T-helper 22 cell (primary cell): ENCODE measurements at places on chromosomes 11 and 22.
A peak's percentile ranks its signal among the peaks of the same experiment; 100 is the strongest.

GRCh38 chr11:75429902-75430713 is 2.9 kb downstream of the KLHL35 start:
- peak; percentile 43 for DNase-seq

DNA sequence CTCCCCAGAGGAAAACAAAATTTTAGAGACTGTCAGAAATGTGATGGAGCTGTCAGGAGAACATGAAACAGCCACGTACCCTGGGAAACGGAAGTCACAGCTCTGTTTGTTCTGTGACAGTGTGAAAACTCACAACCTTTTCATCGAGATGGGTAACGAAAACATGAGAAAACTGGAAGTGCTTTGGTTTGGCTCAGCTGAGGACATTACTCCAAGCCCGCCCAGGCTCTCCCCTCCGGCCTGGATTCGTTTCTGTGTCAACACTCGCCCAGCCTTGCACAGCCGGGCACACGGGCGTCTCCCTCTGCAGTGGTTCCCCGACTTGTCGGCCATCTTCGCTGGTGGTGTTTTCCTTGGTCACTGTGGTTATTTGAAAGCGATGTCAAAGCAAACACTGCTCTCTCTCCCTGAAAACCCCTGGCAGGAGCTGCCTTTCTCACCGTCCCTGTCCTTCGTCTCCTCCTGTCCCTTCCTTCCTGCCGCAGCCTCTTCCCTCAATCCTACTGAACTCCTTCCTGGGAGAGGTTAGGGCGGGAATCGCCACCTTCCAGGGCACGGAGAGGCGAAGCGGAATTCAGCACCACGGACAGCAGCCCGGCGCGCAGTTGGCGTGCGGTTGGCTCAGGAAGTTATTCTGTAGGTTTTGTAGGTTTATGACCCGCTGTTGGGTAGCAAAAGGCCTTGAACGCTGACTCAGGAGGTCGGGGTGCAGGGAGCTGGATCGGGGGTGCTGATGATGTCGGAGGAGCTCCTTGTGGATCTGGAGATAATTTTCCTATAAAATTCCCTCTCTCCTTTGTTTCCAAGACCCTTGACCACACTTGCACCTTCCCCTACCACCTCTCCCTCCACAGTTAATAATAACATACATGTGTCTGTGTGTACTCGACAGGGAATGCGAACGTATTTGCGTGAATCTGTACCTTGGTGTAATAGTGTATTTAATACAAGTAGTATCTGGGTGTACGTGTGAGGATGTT is 13.1 kb upstream of the RPS19BP1 start:
- DNase-seq: no peak

- no peak for DNase-seq
Measured at GRCh38 chr11:23370580-23371275, 510.5 kb upstream of the CCDC179 start.

DNA sequence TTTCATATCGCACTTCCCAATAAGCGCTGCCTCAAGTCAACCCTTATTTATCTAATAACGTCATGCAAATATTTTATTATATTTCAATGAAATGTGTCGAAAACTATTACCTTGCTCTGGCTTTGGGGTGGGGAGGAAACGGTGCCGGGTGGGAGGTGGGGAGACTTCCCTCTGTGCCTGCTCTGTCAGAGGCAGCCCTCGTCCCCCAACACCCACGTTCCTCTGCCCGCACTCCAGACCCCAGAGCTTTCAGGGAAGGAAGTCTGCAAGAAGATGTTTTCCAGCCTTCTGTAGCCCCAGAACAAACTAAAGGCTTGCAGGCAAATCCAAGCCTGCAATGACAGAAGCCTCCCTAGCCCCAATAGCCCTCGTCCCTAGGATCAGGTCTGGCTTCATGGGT is 235.7 kb downstream of the BUD13 start:
- DNase-seq: no peak

- DNase-seq: no peak
Measured at GRCh38 chr22:47086596-47087248, 324.3 kb downstream of the TBC1D22A start.

DNA sequence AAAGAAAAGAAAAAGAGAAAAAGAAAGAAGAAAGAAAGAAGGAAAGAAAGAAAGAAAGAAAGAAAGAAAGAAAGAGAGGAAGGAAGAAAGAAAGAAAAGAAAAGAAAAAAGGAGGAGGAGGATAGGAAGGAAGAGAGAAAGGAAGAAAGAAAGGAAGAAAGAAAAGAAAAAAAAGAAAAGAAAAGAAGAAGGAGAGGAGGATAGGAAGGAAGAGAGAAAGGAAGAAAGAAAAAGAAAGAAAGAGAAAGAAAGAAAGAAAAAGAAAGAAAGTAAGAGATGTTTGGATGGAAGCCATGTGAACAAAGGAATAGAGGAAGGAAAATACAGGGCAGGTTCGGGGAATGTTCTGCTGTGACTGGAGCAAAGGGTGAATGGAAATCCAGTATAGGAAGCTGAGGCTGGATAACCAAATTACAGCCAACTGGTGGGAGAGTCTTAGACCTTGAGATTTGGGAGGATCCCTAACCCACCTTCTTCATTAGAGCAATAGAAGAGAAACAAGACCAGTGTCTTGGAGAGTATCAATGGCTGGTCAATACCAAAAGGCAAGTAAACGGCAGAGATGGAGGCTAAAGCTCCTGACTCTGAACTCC is 94.9 kb downstream of the RASSF10 start:
- no peak for DNase-seq

- no peak for DNase-seq
Measured at GRCh38 chr11:93591247-93591898, 48.2 kb upstream of the SMCO4 start.

- DNase-seq: no peak
Measured at GRCh38 chr22:24077416-24077815, 66.3 kb downstream of the CABIN1 start.

DNA sequence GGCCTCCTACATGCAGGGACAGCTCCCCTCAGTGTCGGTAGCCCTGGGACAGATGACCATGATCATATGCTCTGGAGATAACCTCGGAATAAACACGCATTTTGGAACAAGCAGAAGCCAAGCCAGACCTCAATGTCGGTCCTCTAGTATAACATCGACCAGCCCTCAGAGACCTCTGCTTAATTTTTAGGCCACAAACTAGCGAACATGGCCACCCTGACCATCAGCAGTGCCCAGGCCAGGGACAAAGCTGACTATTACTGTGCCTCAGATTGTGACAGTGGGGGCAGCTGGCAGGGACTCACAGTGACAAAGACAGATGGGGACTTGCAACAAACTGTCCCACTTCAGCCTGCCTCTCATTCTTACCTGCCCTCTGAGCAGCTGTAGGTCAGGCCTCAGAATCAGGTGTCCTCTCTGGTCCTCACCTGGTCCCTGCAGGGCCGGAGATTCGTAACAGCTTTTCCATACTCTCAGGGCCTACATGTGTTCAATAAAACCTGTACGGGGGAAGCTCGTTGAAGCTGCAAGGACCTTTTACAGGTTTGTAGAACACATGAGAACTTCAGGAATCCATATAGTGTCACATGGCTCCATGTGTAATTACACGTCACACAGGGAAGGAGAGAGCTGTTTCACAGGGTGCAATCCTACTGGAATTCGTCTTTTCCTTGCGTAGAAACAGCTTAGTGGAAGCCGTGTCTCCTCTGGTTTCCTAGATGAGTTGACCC is 72.8 kb upstream of the IGLL5 start:
- no peak for DNase-seq

DNA sequence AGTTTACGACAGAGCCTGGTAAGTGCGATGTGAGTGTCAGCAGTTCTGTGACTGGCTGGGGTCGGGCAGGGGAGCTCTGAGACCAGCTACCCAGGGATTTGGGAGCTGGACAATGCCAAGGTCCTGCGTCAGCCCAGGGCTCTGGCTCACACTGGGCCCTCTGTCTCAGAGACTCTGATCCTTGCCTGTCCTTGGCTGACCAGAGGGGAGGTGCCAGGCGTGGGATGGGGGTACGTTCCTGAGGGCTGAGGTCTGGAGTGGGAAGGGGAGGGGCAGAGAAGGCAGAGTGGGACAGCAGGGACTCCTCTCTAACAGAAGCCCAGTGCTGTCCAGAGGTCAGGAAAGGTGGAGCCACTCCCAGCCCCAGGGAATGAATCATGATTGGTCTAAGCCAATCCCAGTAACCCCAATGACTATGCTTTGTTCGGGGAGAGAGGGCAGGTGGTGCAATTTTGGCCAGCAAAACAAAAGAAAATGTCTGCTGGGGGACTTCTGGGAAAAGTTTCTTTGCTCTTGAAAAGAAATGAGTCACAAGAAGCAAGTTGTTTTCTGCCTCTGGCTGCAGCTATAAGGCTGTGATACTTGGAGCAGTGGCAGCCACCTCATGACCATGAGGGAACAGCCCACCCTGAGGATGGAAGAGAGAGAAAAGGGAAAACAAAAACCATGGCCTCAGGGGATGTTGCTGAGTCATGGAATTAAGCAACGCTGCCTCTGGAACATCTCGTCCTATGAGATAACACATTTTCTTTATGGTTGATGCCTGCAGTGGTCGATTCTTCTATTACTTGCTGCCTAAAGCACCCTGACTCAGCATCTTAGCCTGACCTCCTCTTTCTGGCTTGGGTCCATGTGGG is 108.3 kb downstream of the CHST1 start:
- DNase-seq: no peak

- DNase-seq: no peak
Measured at GRCh38 chr11:109416601-109417000, 5.4 kb upstream of the C11orf87 start.

- peak; percentile 20 for DNase-seq
Measured at GRCh38 chr11:133955081-133955891, 1.5 kb downstream of the IGSF9B start.

DNA sequence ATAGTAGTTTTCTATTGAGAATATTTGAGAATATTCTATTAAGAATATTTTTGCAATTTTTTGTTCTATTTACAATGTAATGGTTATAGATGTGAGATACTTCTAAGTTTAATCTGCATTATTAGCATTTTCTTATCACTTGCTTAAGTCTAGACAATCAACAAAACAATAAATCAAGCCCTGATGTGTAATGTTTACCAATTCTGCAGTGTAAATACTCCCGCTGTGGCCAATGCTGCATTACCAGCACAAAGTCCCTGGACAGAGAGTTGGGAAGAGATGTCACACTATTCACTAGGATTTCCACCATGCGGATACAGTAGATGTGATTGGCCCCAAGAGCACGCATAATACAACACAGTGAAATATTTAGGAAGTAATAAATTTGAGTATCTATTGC is 47.6 kb upstream of the GCAT start:
- DNase-seq: no peak

- DNase-seq: peak; percentile 41
Measured at GRCh38 chr11:67351275-67352005, 1.9 kb downstream of the POLD4 start.

GRCh38 chr11:84146826-84147225 is 860.7 kb upstream of the CCDC90B start:
- no peak for DNase-seq

- no peak for DNase-seq
Measured at GRCh38 chr11:124841840-124842239, 23.4 kb upstream of the ROBO3 start.

GRCh38 chr11:44189986-44190882 is 94.8 kb downstream of the EXT2 start:
- DNase-seq: no peak

- DNase-seq: no peak
Measured at GRCh38 chr11:12668166-12668565, 6.1 kb upstream of the TEAD1 start.

GRCh38 chr22:30777587-30777986 is 82.9 kb downstream of the OSBP2 start:
- DNase-seq: no peak

DNA sequence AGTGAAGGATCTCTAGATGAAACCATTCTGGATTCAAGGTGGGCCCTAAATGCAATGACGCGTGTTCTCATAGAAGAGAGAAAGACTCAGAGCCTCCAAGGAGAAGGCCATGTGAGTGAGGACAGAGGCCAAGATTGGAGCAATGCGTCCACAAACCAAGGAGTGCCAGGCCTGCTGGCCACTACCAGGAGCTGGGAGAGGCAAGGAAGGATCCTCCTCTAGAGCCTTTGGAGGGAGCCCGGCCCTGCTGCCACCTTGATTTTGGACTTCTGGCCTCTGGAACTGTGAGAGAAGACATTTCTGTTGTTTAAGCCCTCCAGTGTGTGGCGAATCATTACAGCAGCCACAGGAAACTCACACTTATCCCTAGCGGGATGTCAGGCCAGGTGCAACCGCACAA is 52.7 kb upstream of the SHANK2 start:
- no peak for DNase-seq

GRCh38 chr11:69700278-69701140 is 3.3 kb downstream of the FGF19 start:
- no peak for DNase-seq

DNA sequence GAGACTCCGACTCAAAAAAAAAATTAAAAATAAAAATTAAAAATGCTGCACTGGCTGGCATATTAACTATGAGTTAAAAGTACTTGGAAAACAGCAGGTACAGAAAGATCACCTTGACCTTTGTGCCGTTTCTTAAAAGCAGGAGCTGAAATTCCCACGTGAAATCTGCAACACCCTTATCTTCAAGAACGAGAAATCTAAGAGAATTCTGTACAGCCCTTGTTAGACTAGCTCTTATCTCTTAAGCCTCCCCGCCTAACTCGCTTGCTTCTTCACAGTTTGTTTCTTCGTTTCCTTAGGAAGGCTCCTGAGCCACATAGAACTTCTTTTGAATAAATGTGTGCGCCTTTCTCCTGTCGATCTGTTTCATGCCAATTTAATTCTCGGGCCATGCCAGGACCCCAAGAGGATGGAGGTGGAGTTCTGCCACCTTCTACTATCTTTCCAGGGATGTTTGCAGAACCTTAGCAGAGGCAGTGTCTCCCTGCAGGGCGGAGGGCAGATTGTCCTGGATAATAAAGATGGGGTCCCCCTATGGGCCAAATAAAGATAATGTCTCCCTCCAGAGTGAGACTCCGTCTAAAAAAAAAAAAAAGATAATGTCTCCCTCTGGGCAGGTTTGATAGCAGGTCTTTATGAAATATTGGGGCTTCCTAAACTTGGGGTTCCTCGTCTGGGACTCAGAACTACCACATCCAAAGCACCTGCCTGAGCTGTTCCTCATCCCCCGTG is 27.4 kb upstream of the SYT8 start:
- no peak for DNase-seq

DNA sequence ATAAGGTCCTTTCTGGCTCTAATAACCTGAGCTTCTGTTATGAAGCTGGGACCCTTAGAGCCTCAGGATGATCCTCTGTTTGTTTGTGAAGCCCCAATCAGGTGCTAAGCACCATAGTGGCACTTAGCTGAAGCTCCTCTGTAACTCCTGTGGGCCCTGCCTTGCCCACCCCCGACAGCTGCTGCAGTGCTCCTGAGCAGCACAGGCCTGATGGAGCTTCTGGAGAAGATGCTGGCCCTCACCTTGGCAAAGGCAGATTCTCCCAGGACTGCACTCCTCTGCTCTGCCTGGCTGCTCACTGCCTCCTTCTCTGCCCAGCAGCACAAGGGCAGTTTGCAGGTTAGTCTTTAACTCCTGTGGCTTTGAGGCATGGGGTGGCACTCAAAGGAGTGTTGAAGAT is 19.0 kb upstream of the CCDC134 start:
- no peak for DNase-seq

DNA sequence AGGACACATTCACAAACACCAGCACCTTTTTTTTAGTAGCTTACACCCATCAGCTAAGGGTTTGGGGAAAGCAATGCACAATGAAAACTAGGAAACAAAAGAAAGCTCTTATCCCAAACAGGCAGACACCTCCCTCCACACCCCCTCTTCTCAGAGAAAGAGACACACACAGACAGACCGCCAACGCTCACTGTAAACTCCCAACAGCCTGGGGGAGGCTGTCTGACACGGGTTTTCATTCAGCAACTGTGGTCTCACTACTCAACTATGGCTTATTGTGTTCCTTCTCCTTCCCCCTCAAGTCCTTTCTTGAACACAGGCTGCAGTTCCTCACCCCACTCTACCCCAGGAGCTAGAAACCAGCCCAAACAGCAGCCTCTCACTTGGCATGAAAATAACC is 123.4 kb downstream of the C11orf58 start:
- no peak for DNase-seq

GRCh38 chr22:49207008-49208003 is 620.4 kb downstream of the BRD1 start:
- no peak for DNase-seq
